DMS153 (cell line): ENCODE measurements at places on chromosomes 1 and 21.

DNA sequence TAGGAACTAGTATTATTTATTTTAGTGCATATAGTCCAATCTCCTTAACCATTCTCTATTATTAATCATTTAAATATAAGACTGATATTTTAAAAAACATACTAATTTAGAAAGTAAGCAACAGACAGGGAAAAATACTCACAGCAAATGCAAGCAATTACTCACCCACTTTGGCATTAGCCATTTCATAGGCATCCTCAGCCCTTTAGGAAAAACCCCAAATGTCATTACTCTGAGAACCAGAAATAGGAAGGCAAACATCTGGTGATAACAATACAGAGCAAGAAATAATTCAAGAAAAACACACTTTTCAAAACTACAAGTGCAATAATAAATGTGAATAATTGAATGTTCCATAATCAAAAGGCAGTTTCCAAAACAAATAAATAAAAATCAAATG lies 545.1 kb downstream of the PLPP3 start:
- DNase-seq = no peak

GRCh38 chr1:17239420-17239819 lies 9.5 kb upstream of the PADI3 start:
- DNase-seq = peak; percentile 58

DNA sequence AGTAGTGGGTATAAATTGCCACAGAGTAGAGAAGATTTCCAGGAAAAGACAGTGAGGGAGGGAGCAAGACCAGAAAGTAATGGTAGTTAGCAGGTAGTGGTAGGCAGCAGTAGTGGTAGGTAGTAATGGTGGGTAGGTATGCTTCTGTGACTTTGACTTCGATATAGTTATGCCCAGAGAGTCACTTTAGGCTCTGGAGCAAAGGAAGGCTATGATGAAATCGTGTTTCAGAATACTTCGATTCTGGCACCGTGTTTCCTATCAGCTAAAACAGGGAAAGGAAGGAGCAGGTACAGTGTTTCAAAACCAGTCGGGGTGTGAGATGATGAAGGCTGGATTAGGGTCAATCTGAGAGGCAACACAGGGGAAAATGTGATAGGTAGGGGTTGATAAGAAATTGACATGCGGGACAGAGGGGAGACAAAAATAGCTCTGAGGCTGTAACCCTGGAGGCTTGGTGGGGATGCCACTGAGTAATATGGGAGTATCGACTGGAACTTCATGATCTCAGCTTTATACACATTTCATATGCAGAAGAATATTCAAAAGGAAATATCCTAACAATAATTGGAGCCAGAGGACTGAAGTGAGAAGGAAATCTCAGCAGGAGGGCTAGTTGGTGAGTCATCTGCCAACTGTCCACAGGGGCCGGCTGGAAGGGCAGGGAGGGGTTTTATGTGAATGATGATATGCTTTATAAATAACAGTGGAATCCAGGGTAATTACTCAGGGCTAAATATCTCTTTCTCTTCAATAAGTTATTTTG lies 25.2 kb upstream of the TRIM45 start:
- DNase-seq = peak; percentile 33

- no peak for DNase-seq
Measured at GRCh38 chr1:200751717-200752116, 13.0 kb downstream of the CAMSAP2 start.

GRCh38 chr21:14858311-14858710 lies 206.5 kb downstream of the NRIP1 start:
- DNase-seq = no peak

DNA sequence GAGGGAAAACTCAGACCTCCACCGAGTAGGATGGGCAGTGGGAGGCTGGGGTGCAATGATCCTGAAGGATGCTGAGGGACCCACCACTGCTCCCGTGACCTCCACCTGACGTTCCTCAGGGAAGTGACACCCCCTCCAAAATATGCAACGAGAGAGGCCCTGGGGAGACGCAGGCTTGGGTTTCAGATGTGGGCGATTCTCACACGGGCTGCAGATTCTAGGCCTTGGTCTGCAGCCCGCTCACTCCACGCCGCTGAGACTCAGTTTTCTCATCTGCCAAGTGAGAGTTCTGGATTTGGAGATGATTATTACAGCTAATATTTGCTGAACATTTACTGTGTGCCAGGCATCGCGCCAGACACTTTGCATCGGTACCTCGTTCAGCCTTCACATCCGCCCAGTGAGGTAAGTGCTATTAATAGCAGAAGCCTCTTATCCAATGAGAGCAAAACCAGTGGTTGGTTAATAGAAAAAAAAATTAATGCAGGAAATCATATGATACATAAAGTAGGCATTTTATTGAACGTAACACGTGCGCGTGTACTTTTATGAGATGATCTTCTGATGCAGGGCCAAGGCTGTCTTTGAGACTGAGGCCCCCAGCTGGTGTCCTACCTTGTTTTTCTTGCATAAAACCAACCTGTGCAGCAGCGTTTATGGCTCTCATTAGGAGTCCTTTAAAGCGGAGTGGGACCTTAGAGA lies 102.0 kb upstream of the RUNX3 start:
- peak; percentile 93 for DNase-seq

- no peak for DNase-seq
Measured at GRCh38 chr21:42518215-42518614, 4.6 kb downstream of the SLC37A1 start.

- no peak for DNase-seq
Measured at GRCh38 chr1:99673315-99673714, 27.4 kb downstream of the PALMD start.

- DNase-seq = no peak
Measured at GRCh38 chr1:183167676-183168075, 18.4 kb upstream of the LAMC2 start.

GRCh38 chr1:84407958-84408422 lies 9.7 kb downstream of the DNASE2B start:
- DNase-seq = no peak

GRCh38 chr1:189960769-189961168 lies 516.9 kb downstream of the BRINP3 start:
- no peak for DNase-seq

DNA sequence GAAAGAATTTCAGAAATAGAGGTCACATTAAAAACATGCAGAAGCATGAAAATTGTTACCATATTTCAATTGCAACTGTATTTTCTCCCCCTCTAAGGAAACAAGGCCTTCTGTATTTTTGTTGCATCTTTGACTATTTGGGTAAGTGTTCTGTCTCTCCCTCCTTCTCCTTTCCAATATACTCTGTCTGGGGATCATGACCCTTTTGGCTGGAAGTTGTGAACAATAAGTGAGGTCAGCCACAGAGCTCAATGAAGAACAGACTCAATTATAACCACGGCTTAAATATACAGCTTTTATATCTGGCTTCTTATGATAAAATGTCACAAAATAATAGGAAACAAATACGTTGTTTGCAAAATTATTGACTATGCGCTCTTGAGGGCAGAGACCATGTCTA lies 47.1 kb downstream of the SPAG17 start:
- DNase-seq = no peak

DNA sequence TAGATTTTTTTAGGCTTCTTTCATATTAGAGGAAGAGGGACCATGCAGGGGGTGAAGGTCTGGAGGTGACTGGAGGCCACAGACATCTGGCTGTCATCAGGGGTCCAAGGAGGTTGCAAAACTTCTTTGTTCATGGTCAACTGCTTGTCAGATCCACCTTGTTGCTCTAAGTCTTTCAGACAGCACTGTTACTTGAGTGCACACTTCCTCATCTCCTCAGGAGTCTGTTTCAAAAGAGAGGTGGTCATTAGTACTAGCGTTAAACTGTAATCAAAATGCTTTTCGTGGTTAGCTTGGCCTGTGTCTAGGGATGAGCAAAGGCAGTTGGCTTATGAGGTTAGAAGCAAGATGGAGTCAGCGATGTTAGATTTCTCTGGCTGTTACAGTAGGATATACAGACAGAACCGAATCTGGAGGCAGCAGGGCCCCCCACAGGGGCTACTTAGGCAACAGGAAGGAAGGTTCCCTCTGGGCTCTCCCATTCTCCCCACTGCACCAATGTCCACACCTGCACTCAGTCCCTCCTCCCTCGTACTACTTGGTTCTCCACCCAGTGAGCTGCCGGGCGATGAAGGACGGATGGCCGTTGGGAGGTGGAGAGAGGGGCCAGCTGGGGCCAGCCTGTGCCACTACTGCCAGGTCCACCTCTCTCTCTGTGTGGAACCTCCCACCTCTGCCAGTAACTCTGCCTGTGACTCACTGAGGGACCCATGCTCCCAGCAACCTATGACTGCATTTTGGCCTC lies 57.2 kb downstream of the TOR1AIP2 start:
- no peak for DNase-seq

DNA sequence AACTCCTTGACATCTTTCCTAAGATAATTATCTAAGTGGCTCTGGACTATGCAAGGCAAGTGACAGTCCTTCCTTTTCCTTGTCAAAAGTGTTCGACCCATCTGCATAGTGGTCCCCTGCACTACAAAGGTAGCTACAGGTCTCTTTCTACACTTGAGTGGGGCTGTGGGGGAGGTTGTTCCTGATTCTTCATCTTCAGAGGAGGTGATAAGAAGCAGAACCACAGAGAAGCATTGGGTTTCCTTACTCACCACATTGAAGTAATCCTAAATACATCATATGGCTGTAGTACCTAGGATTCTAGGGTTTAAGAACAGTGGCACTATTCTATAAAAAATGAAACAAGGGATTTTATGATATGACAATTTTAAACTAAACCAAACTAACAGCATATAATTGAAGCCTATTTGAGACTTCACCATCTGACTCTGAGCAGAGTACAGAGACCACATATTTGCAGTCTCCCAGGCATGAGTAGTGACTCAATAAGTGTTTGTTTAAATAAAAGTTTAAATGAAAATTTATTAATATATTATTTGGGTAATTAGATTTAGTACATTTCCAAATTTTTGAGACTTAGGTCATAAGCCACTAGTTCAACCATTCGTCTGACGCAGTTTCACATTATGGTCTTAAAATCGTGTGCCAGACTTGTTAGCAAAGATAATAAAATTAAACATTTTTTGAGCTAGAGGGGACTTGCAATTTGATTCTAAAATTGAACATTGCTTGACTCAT lies 54.9 kb upstream of the NEK7 start:
- DNase-seq = no peak

DNA sequence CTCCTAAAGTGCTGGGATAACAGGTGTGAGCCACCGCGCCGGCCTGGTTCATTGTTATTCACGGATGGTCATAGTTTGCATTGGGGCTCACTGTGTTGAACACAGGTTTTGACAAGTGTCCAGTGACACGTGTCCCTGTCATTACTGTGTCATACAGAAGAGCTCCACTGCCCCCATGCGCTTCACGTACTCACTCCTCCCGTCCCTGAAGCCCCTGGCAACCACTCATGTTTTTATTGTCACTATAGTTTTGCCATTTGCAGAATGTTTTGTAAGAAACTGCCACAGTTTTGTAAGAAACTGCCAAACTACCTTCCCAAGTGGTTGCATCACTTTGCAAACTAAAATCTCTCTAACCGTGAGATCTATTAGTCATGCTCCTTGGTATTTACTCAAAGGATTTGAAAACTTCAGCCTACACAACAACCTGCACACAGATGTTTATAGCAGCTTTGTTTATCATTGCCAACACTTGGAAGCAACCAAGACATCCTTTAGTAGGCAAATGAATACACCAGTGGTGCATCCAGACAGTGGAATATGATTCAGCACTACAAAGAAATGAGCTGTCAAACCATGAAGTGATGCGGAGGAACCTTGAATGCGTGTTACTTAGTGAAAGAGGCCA lies 163.2 kb upstream of the COL6A1 start:
- no peak for DNase-seq

DNA sequence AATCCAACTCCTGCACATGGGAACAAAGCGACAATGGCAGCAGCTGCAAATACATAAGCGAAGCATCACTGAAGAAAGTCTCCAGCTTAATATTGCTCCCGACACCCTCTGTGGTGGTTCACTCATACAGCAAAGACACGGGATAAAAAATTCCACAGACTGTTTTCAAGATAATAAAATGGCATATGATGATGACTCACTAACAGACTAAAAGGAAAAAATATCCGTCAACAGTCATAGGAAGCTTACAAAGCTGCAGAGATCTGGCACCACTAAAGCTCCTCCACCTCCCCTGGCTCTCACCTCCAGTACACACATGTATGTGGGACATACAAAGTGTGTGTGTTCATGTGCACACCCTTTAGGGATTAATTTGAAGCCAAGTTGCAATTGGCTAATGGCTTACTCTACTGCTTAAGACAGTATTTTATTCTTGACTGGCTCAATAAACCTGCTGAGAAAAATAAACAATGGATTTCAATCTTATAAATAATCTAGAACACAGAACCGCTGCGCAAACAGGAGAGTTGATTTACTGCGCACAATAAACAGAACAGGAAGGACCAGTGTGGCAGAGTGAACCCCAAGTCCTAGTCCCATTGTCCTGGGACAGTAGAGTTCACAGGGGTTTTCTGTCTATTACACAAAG lies 94.4 kb downstream of the SLC45A1 start:
- DNase-seq = peak; percentile 14

DNA sequence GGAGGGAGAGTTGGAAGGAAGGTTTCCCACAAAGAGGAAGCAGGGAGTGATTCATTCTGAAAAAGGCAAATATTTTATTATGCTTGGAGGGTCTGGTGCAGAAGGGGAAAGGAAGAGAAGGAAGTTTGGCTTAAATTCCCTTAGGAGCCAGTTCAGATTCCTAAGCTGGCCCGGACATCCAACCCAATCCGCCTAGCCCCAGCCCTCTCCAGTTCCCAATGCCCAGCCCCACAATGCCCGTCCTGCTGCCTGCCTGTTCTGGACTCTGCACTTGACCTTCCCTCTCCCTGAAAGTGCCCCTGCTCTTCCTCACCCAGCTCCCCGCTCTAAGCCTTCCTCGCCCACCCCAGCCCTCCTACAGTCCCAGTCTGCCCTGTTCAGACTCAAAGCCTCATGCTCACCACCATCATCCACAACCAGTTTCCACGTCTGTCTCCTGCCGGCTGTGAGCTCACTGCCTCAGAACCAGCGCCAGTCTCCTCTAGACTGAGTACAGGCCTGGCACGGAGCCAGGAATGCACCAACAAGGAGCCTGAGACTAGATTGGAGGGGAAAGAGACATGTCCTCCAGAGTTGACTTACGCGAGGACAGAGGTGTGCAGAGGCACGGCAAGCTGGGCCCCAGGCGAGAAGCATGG lies 18.9 kb downstream of the CAPN2 start:
- no peak for DNase-seq

GRCh38 chr1:7960867-7961215 lies 670 bp upstream of the PARK7 start:
- no peak for DNase-seq

DNA sequence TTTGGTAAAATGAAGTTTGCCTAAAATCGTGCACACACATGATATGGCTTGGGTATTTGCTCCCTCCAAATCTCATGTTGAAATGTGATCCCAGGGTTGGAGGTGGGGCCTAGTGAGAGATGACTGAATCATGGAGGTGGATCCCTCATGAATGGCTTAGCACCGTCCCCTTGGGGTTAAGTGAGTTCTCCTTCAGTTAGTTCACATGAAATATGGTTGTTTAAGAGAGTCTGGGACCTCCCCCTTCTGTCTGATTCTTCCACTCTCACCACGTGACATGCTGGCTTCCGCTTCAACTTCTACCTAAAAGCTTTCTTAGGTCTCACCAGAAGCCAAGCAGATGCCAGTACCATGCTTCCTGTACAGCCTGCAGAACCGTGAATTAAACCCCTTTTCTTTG lies 58.4 kb downstream of the SIPA1L2 start:
- no peak for DNase-seq
